ENCODE measurements at places on chromosomes 6 and 20.

DNA sequence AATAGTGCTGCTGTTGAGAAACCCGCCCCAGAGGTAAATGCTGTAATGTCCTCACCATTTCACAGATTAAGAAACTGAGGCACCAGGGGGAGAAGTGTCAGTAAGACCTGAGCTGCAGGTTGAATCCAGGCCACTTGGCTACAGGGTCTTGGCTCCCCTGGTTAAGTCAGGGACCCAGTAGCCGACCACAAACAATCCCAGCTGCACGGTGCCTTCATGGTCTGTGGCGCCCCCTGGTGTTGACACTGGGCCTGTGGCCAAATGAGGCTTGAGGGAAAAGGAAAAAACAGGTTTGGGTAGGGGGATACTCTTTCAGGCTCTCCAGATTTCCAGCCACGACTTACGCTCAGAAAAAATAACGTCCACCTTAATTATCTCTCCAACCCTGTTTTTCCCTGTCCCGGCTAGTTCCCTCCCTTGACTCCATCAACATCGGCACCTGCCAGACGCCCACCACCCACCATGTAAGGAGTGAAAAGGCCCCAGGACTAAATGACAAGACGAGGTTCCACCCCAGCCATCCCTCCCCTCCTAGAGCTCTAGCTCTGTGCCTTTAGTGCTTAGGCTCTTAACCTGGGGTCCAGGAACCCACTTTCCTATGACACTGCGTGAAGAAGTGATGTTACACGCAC is 47.7 kb upstream of the POLR1H start:
- DNase-seq, result no peak

DNA sequence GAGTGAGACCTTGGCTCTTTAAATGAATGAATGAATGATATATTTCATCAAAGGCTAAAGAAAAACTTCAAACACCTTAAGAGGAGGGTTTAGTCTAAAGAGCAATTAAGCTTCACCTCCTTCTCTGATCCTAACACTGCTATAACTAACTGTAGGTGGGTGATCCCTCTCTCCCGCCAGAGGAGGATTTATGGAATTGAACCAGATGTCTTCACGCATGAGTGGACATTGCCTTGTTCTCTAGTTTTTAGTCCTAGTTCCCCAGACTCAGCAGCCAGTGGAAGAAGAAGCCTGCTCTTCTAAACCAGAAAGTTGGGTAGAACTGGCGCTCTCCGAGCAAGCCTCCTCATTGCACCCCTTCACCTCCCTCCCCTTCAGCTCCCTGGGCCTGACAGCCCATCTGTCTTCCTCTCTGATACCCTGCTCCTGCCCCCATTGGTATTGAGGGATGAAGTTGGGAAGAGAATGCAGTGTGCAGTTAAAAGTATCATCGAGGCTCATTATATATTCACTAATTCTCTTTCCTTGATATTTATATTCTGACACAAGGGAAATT is 142.7 kb downstream of the ARID1B start:
- DNase-seq, result no peak

- no peak for DNase-seq
Measured at GRCh38 chr6:14339711-14340584, 222.4 kb downstream of the CD83 start.

DNA sequence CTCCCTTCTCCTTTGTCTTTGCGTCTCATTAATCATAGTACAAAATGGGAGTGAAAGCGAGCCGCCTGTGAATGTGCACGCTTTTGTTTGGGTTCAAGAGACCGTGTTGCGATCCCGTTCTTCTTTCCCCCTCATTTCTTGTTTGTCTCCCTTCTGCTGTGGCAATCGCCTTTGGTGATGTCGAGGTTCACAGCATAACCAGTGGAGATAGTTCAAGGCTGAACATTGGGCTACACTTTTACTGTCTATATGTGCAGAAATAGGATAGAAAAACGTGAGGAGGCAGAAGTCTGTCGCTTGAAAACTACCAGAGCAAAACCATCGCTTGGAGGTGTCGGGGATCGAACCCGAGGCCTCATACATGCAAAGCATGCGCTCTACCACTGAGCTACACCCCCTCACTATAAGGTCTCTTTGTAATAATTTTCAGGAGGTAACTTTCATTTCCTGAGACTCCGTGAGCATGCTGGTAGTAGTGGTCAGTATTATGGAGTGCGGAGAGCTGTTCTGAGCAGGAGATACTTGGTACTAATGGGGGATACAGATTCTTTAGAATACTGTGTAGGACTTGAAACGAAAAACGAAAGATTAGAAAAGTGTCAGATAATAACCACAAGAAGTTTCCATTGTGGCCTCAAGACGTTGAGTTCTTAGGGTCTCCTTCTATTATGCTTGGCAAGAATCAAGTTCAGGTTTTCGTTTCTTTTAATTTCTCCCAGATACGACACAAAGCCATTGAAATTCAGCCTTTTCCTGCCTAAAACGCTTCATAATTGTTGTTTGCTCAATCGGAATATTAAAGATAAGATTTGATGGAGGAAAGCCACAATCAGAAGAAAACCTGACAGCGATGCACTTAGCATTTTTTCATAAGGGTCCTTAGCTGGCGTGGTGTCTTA is 106.6 kb downstream of the TRIM27 start:
- no peak for DNase-seq

DNA sequence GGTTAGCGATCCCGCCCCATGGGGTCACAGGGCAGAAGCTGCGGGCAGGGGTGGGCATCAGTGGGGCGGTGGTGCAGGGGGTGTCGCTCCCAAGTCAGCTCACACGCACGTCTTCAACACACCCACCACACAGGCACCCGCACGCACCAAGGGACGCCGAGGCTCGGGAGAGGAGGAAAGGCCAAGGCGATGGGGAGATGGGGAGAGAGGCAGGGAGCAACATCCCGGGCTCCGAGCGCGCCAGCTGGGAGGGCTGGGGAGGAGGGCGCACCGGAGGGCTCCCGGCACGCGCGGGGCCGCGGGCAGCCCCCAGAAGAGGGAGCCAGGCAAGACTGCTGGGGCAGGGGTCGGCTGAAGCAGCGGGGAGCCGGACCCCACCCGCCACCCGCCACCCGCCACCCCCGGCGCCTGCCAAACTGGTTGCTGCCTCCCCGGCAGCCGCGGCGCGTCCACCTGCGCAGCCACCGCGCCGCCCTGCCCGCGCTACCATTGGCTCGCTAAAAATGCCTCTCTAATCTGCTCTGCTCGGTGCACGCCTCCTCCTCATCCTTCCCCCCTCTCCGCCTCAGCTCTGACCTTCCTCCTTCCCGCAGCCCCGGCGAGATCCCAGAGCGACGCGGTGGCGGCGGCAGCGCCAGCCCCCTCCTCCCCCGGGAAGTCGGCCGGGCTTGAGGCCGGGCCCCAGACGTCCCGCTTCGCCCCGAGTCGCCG is at the start of gene PACSIN1:
PACSIN1 (plus strand) TSS at position 546 of the 711 bp plus-strand sequence. CDS start 60,230 bp downstream, outside the sequence.
- DNase-seq, result no peak

DNA sequence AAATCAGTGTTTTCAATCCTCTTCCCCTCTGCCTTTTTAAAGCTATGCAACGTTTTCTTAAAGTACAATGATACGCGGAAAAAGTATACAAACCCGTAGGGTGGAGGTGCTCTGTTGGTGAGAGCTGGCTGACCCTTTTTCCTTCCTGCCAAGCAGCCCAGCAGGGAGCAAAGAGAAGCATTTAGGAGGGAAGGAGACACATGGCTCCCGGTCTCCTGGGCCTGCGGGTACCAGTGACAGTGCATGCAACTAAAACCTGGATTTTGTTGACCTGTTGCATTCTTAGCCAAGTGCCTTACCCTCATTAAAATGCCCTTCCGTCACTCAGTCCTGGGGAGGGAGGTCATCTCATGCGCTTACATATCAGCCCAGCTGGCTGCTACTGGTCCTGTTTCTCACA is 87.2 kb downstream of the SLX4IP start:
- no peak for DNase-seq

- DNase-seq, result no peak
Measured at GRCh38 chr20:13639150-13639497, 392 bp upstream of the TASP1 start.

- DNase-seq, result no peak
Measured at GRCh38 chr6:21946298-21946783, 350.5 kb downstream of the PRL start.

DNA sequence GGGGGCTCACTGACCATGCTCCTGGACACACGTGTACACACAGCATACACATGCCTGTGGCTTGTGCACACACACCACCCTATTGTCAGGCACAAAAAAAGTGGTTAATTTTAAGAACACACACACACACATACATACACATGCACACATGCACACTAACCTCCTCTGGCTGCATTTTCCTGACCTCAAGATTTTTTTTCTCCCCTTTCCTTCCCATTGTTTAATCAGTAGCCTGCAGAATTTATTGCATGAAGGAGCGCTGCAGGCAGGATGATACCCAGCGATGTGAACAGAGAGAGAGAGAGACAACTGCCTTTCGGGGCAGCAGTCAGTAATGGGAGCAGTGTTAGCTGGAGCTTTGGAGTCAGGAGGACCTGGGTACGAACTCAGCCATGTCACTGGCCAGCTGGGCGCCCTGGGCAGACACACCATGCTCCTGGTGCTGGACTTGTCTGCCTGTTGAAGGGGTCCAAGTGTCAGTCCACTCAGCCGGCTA is 990 bp upstream of the TRAF3IP2 start:
- DNase-seq, result no peak

DNA sequence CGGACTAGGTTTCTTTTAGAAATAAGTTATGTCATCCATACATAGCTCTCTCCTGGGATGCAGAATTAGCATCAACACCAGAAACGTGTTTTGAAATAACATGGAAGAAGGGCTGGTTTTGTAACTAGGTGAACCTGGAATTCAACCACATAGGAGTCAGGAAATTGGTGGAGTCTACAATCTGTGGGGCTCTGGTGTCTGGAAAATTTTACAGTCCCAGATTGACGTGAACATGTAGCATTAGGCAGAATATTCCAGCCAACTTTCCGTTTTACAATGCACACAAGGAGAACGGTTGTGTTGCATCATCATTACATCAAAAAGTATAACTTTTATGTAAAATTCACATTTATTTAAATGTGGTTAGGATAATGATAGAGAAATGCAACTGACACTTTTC is 1.9 kb downstream of the KCNQ5 start:
- DNase-seq, result no peak

- DNase-seq, result no peak
Measured at GRCh38 chr6:93419304-93420162, at the start of gene EPHA7. Gene EPHA7, minus strand, starts transcription at chr6:93419559. Its CDS starts 218 bp downstream, at chr6:93419341.

GRCh38 chr20:11395581-11395980 is 522.1 kb upstream of the BTBD3 start:
- no peak for DNase-seq

DNA sequence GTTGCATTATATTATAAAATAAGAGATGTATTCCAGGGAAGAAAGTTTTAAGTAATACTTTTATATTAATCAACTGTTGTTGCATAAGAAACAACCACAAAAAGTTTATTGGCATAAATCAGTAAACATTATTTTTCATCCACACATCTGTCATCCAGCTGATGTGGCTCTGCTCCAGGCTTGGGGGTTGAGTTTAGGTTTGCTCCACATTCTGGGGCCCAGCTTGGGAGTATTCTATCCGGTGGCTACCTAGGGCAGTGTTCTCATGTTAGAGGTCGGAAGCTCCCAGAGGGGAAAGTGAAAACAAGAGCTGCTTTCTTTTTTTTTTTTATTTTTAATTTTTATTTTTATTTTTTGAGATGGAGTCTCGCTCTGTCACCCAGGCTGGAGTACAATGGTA is 728.4 kb upstream of the FLRT3 start:
- DNase-seq, result no peak

GRCh38 chr6:18562726-18563125 is 175.6 kb downstream of the RNF144B start:
- no peak for DNase-seq

- DNase-seq, result no peak
Measured at GRCh38 chr6:149483849-149484655, 762 bp downstream of the ZC3H12D start.

- DNase-seq, result no peak
Measured at GRCh38 chr6:72639920-72640614, 18.2 kb downstream of the KCNQ5 start.

DNA sequence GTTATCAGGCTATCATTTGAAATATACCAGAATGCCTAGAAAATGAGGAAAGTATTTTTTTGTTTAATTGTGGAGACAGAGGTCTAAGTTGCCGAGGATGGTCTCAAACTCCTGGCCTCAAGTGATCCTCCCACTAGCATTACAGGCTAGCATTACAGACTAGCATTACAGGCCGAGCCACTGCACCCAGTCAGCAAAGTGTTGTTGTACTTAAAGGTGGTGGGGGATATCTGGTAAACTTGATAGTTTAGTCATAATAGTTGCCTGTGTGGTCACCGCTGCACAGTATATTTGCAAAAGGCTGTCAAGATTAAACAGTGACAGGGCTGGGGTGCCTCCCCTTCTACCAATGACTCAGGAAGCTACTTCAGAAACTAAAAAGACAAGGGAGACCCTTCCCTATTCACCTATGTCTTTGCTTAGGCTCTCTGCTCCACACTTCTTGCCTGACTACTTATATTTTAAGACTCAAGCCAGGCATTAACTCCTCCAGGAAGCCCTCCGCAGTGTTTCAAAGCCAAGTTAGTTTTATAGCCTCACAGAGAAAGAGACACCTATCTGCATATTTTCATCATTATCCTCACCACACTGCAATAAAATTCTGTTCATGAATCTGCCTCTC is 3.1 kb upstream of the AKIRIN2 start:
- no peak for DNase-seq

- DNase-seq, result no peak
Measured at GRCh38 chr6:105642708-105643107, 239.8 kb upstream of the PREP start.

- DNase-seq, result no peak
Measured at GRCh38 chr6:166258854-166259276, 49.3 kb downstream of the PRR18 start.

- DNase-seq, result no peak
Measured at GRCh38 chr6:37557645-37558114, 58.0 kb upstream of the CCDC167 start.

GRCh38 chr6:79421001-79421411 is 116.2 kb downstream of the LCA5 start:
- DNase-seq, result no peak

DNA sequence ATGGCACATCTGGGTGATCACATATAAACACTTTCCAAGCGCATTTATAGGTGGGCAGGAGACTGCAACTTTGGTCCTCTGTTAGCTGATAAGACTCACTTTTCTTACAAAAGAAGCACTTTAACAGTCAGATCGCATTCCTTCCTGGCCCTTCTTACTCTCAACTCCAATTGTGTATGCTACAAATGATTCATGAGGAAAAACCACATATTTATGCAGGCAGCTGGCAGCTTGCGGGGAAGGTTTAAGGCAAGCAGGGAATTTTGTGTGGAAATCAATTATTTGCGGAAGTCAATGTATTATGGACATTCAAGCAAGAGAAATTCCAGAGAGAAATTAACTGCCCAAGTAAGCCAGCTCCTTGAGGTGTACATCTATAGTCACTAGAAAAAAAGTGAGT is 194.0 kb downstream of the PKHD1 start:
- no peak for DNase-seq

GRCh38 chr6:30898750-30899360 is 9.2 kb upstream of the GTF2H4 start:
- no peak for DNase-seq

- no peak for DNase-seq
Measured at GRCh38 chr6:8268606-8269005, 166.3 kb upstream of the EEF1E1 start.

DNA sequence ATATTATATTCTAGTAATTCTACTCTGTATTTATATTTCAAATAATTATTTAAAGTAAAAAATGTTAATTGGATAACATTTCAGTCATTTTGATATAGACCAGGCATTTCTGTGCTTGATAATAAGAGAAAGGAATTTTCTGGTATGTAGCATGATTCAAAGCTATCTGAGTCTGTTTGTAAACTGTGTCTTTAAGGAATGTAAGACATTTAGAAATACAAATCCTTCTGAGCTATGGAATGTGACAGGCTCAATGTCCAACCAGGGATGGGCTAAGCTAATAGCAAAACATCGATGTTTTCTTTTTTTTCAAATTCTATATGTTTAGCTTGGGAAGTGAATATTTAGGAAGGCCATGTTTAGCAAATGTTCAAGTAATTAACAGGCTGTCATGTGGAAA is 41.5 kb upstream of the FAM83B start:
- no peak for DNase-seq
